COLO829 (cell line): ENCODE measurements at places on chromosomes 1 and 21.

DNA sequence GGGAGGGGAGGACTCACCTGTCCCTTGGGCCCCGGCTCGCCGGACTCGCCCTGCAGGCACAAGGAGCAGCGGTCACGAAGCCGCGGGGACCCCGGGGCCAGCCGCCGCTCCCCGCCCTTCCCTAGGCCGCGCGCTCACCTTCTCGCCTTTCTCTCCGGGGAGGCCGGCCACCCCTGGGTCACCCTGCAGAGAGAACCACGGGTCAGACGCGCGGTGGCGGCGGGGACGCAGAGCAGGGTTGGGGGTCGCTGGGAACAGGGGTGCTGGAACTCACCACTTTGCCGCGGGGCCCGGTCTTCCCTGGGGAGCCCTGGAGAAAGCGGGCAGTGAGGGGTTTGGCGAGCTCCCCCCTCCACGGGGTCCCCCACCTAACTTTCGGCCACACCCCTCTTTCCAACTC is 13.3 kb downstream of the COL9A2 start:
- no peak for DNase-seq

GRCh38 chr1:225470211-225471108 is 42.6 kb upstream of the LBR start:
- no peak for DNase-seq

- DNase-seq = no peak
Measured at GRCh38 chr1:185840880-185841279, 106.7 kb downstream of the HMCN1 start.

DNA sequence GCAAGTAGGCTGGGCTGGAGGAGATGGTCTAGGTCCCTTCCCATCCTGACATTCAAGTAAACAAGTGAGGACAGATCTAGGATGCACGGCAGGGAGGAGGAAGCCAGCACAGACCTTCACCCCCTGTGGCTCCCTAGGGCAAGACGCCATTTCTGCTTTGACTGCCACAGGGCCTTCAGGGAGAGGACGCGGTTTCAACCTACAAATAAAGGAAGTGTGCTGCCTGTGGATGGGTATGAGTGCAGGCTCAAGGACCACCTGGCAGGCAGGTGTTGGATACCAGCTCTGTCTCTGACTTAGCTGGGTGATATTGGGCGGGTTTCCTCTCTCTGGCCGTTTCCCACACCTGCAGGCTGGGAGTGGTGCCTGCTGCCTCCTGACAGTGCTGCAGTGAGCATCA is 16.2 kb downstream of the SLC2A1 start:
- DNase-seq = no peak

GRCh38 chr1:233097546-233097945 is 147.1 kb downstream of the NTPCR start:
- DNase-seq = no peak

DNA sequence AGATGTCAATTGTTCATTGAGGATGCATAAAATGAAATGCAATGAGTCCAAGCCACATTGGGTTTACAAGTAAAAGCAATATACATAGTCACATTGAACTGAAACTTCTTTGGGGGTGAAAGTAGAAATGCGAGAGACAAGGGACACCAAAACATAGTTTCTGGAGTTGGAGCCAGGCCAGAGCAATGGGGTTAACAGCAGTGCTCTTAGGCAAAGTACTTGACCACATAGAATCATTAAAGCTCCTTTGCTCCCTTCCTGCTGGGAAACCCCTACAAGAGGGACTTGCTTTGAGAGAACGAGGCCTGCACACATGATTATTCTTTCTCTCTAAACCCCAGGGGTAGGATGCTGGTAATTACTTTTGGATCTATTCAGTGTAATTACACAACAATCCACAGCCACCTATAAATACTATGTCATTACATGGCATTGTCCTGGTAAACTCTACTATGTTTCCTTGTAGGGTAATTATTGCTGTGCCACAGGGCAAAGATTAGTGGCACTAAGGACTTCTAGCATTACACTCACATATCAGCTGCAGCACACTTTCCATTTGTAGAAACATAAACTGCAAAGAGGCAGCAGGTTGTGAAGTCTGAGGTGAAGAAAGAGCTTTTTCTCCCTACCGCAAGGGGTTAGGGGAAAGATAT is 421.6 kb upstream of the PBX1 start:
- no peak for DNase-seq

GRCh38 chr1:89023026-89023425 is 360 bp upstream of the GBP3 start:
- DNase-seq = no peak

GRCh38 chr1:223136086-223136485 is 7.0 kb downstream of the TLR5 start:
- DNase-seq = no peak

- no peak for DNase-seq
Measured at GRCh38 chr1:110243574-110243973, 33.5 kb downstream of the KCNC4 start.

DNA sequence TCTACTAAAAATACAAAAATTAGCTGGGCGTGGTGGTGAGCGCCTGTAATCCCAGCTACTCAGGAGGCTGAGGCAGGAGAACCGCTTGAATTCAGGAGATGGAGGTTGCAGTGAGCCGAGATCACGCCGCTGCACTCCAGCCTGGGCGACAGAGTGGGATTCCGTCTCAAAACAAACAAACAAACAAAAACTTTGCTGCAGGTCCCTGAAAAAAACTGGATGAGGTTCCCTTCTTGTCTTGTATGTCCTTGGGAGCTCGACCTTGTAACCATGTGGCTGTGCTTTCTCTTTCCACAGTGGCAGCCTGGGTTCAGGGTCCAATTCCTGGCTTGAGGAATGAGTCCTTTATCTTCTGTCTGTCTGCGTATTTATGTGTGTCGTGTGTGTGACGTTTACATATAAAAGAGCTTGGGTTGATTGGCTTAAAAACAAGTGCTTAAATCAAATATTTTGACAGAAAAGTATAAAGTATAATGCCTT is 18.0 kb upstream of the COX20 start:
- DNase-seq = no peak

DNA sequence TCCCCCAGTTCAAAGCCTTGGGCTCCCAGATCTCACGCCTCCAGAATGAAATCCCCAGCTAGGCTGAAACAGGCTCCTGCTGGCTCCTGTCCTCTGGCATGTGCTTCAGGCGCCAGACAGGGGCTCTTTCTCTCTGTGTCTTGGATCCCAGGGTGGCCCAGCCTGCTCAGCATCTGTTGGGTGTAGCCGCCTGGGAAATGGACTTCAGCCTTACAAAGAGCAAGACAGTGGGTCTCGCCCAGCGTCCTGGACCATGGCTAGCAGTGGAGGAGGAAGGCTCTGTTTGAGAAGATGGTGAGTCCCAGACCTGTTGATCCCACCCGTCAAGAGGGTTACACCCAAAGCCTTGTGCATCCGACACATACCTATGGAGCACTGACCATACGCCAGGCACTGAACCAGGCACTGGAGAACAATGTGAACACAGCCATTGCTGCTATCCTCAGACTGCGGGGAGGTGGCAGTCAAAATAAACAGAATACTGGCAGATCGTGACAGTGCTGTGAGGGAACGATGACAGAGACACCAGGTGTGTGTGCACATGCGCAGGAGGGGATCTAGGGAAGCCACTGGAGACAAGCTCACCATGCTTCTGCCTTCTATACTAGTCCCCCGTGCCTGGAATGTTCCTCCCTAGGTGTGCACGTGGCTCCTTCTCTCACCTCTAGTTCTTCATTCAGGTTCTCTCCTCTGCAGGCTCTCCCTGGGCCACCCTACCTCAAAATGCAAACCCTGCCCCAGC is 93.0 kb upstream of the GCLM start:
- no peak for DNase-seq

GRCh38 chr1:155522069-155522468 is 40.5 kb downstream of the ASH1L start:
- no peak for DNase-seq

- DNase-seq = no peak
Measured at GRCh38 chr1:51877434-51878307, 856 bp downstream of the NRDC start.

GRCh38 chr21:18340387-18340942 is 63.1 kb downstream of the TMPRSS15 start:
- DNase-seq = no peak

- no peak for DNase-seq
Measured at GRCh38 chr1:236795757-236796667, 920 bp downstream of the MTR start.

DNA sequence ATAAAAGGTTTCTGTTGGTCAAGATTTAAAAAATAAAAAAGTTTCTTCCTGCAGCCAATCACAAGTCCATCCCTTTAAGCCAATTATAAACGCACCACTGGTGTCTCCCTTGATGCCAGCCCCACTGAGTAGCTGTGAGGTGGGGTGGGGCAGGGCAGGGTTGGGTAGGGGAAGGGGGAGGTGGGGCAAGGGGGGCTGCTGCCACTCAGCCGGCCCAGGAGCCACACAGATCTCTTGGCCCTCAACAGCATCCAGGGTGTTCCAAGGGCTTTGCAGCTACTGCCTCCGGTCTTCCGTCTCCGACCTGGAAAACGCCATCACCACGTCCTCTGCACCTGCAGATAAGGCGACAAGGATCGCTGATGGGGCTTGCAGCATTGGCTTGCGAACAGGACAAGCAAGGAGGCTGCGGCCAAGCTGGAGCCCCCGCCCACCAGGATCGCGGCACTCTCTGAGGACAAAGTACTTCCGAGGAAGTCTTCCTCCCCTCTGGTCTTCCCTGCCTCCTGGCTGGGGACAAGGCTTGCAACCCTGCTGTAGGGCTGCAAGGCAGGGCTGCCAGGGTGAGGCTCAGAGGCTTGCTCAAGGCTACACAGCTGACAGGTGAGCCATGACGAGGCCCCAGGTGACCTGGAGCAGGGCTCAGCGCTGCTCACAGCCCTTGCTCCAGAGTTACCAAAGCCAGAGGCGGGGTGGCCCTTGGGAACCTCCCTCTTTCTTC is 26.8 kb upstream of the CLSTN1 start:
- no peak for DNase-seq

GRCh38 chr1:202711949-202712635 is 1.8 kb upstream of the SYT2 start:
- DNase-seq = no peak

- DNase-seq = no peak
Measured at GRCh38 chr1:150973836-150974579, 627 bp downstream of the CERS2 start.

DNA sequence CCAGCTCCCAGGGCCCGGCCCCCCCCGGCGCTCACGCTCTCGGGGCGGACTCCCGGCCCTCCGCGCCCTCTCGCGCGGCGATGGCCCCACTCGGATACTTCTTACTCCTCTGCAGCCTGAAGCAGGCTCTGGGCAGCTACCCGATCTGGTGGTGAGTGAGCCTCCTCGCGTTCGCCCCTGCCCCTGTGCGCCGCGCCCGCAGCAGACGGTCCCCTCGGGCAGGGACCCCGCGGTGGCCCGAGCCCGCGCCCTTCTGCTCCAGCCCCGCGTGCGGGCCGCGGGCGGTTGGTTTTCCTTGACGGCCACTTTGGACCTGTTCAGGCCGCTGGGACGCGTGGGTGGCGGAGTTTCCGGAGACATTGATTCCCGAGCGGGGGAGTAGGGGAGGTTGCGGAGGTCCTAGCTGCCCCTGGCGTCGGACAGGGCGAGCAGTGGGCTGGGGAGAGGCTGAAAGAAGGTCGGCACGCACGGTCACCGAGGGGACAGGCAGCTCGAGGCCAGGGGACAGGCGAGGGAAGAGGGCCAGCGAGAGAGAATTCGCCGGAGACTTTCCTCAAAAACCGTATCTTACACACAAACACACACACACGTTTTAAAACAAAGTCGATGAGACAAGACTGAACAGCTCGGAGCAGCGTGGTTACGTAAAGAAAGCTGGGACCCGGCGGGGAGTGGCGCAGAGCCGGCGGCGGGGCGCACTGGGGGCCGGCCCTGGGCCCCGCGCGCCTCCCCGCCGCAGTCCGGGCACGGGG is 427 bp downstream of the WNT3A start:
- DNase-seq = no peak

GRCh38 chr1:60598041-60598910 is 484.1 kb upstream of the NFIA start:
- DNase-seq = no peak
